ENCODE measurements at places on chromosomes 2 and 18.

DNA sequence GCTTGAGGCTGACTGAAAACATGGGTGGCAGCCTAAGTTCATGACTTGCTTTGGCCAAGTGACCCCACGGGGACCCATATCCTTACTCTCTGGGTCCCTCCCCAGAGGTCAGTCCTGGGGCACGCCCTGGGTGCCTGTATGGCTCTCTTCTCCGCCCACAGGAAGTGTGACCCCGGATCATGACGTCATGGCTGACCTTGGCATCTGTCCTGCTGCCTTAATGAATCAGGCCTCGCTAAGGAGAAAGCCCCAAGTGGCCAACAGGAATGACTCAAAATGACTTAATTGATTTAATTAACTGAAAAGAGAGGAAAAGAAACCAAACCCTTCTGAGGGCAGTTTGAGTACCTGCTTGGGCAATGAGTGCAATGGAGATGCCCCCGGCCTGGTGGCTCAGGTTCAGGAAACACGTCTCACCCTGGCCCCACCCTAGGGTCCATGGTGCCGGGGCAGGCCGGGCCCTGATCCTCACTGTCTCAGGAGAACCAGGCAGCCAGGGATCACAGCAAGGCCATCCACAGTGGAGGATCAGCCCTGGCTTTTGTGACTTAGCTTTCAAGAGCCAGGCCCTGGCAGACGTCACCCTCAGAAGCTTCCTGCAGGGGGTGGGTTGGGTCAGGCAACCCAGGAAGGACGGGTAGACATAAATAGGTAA lies 112.0 kb downstream of the CYP26B1 start:
- DNase-seq, result no peak

- no peak for DNase-seq
These were observed 133.8 kb downstream of the MAIP1 start for GRCh38 chr2:200089040-200089755.

DNA sequence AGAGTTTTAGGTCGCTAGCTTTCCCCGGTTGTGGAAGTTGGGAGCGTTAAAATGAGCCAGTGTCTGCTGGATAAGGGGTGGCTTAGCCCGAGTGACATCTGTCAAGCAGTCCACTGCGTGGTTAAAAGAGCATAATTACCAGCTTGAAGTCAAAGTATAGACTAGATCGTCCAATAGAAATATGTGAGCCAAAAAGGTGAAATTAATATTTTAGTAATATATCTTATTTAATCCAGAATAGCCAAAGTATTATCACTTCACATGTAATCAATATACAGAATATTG lies 654 bp downstream of the COMMD1 start:
- no peak for DNase-seq

DNA sequence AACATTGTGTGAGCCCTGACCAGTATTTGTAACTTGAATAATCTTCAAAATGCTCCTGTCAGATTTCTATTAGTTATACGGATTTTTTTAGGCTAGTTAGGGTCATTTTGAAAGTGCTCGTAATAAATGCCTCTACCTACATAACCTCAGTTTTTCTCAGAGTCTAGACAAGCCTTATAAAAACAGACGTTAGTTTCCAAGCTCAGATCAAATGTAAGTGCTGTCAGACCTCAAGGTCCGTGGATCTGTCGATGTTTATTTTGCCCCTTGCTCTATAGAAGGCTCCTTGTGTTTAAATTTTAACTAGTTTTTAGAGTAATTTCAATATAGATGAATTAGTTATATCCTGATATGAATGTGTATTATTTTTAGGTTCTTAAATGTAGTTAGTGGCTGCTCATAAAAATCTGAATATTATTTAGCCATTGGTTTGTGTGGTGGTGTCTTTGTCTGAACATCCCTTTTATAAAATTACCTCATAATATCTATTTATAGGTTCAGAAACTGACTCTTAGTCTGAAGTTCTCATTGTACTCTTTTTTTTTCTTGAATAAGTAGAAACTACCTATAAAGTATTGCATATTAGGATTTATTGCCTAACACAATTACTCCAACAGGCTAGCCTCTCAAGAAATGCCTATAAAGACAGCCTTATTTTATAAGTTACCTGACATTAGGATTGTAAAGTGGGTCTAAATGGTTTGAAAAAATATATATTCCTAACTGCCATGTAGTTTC lies 71.1 kb downstream of the MTA3 start:
- no peak for DNase-seq

GRCh38 chr2:39682066-39682692 lies 16.5 kb downstream of the TMEM178A start:
- no peak for DNase-seq

GRCh38 chr2:75640621-75641121 lies 5.9 kb upstream of the MRPL19 start:
- peak; percentile 69 for DNase-seq

DNA sequence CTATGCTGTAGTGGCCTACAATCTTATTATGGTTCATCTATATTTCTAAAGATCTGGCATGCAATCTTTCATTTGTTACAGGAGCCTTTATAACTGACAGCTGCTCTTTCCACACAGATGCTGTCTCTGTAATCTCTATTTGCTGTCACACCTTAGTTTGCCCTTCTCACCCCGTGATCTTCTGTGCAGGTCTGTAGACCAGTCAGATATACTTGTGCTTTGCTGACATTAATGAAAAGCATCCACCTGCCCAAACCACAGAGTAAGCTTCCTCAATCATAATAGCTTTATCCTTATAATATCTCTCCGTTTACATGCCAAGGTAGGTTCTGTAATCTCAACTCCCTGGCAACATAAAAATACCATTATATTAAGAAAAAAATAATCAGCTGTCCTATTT lies 122.4 kb downstream of the GRB14 start:
- no peak for DNase-seq

- DNase-seq, result no peak
These were observed 14.0 kb upstream of the HAT1 start for GRCh38 chr2:171908235-171908634.

- DNase-seq, result no peak
These were observed 261.3 kb downstream of the CLIP4 start for GRCh38 chr2:29376541-29376940.

GRCh38 chr18:56637711-56638231 lies 621 bp downstream of the TXNL1 start:
- peak; percentile 35 for DNase-seq

DNA sequence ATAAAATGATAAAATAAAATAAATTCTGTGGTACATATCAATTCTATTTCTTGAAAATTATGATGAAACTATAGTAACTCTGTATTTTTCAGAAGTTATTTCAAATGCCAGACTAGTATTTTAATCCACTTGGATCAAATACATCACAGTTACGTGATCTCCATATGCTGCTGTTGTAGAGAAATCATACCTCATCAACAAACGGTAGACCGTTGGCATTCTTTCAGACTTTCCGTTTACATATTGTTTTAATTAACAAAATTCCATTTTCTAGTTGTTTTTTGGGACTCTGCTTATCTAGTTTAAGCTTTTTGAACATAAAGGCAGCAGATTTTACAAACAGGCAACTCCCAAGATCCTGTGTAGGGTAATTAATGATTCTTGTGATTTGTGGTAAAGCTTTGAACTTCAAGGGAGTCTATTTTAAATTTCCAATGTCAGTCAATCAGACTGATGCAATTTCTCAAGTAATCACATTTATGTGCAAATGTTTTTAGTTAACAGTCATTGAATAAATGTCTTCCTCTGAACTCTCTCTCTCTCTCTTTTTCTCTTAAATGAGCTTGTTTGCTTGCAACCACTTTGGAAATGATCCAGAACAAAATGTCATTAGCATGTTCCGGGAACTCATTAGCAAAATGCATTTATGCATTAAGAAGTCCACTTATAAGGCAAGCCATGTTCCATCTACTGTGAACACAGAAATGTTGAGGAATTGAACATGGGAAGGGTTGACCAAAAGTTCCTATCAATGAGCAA lies 31.8 kb downstream of the NYAP2 start:
- no peak for DNase-seq

GRCh38 chr2:215434447-215435279 lies 1.2 kb downstream of the FN1 start:
- no peak for DNase-seq

GRCh38 chr18:78975292-78975691 lies 4.3 kb upstream of the SALL3 start:
- no peak for DNase-seq

DNA sequence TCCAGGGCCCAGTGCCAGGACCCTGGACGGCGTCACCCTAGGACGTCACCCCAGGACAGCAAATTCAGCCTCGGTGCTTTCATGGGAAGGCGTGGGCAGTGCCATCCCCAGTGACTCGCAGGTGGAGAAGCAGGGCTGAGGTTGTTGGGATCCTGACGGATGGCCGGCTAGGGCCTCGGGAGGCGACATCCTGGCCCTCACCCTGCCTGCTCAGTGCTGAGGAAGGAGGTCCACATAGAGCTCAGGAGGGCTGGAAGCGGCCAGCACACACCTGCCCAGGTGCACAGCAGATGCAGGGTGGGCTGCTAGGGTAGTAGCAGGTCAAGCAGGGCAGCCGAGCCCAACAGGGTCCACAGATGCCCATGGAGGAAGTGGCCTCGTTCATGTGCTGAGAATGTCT lies 482.0 kb upstream of the SALL3 start:
- DNase-seq, result no peak

- no peak for DNase-seq
These were observed 187.8 kb upstream of the TNP1 start for GRCh38 chr2:217047631-217048030.

DNA sequence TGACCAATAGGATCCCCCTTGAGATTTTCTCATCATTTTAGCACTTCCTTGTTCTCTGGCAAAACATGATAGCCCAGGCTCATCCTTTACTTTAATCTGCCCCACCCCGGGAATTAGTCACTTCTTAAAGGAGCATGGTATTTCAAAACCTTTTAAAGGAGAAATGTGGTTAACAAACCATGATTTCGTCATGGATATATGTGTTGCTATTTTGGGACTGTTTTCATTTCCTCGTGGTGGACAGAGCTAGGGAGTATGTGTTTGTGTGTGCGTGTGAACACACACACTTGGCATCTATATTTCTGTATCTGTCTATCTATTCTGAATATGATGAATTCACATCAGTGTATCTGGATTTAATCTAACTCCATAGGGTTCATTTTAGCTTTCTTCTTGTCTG lies 128.1 kb downstream of the BIRC6 start:
- DNase-seq, result no peak

DNA sequence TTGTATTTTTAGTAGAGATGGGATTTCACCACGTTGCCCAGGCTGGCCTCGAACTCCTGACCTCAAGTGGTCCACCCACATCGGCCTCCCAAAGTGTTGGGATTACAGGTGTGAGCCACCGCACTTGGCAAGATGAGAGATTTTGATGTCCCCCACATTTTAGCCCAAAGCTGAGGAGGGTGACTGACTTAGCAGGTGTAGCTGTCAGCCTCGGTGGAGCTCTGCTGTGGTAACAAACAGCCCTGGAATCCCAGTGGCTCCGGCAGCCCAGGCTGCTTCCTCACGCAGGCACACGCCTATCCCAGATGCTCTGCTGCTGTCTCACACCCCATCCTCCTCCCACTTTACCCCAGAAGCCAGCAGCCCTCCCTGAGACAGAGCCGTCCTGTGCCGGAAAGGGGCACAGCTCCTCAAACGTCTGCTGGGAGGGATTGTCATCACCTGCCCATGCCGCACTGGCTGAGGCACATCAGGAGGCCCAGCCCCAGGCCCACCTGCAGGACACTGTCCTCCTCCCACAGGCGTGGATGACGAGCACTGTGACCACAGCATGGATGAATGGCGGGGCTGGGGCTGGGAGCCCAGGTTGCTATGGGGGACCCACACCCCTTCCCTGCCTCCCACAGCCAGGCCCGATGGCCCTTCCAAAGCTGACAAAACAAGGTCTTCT lies 10.6 kb upstream of the BOK start:
- no peak for DNase-seq
